ENCODE measurements at places on chromosomes 11 and 22.

DNA sequence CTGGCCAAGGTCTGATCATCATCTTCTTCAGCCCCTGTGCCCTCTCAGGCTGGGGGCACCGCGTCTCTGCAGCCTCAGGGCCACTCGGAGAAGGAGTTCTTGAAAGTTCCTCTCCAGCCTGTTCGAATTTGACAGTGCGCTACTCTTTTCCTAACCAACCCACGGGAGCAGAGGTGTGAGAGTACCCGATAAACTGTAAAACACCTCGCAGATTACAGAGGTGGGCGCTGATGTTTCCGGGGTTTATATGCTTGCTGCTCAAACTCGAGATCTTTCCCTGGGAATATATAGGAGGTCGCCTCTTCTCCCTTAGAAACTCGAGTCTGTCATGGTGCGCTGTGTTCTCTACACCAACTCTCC is 515 bp downstream of the CTR9 start:
- DNase-seq, result no peak

DNA sequence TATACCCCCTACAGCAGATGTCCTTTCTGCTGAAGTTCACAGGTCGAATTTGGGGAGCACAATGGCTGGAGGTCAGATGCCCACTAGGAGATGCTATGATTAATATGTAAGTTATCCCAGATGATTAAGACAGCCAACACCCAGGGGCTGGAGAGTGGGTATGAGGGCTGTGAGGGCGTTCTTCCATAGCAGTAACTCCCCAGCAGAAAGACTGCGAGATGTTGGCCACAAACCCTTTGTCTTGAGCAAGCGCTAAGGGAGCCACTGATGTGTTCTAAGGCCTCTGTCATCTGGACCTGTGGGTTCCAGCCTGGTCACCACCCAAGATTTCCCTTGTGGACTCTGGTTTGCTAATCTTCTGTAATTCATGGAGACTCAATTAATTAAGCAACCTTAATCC is 77.6 kb downstream of the BMAL1 start:
- DNase-seq, result no peak

GRCh38 chr11:35523861-35524260 is 1.6 kb downstream of the PAMR1 start:
- no peak for DNase-seq

GRCh38 chr11:44608651-44608990 is 43.2 kb downstream of the CD82 start:
- DNase-seq, result no peak

- DNase-seq, result no peak
Observed at GRCh38 chr11:9571763-9572115, 1.7 kb upstream of the WEE1 start.
